Pons (tissue), 1 donor: ENCODE measurements at places on chromosomes 12 and 14.

DNA sequence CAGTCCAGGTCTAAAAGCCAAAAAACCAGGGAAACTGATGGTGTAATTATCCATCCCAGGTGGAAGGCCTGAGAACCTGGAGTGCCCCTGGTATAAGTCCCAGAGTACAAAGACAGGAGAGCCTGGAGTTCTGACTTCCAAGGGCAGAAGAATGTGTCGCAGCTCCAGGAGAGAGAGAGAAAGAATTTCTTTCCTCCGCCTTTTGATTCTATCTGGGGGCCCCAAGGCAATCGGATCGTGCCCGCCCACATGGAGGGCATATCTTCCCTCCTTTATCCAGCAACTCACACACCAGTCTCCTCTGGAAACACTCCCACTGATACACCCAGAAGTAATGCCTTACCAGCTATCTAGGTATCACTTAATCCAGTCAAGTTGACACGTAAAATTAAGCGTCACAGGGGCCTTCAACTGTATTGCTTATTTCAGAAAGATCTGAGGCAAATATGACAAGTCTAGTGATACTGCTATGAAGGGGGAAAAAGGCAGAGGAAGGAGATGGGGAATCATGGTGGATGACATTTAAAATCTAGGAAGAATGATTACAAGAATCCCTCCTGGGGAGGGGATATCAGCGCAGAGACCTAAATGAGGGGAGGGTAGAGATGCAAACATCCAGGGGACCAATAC is 30.5 kb upstream of the LRP6 start:
- no peak for DNase-seq

DNA sequence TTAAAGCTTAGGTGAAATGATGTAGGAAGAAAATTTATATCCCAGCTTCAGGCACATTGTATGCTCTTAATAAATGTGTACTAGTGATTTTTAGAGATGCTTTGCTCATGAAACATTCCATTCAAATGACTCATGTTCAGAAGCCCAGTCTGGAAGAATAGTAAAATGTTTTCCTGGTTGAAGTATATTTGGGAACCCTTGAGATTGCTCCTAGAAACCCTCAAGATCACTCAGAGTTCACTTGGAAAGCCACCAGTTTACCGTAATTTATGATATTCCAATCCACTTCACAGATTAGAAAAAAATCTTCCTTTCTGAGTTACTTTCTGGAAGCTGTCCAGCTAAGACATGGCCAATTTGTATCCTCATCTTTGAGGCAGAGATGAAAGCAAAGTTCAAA is 186.4 kb downstream of the SYT10 start:
- DNase-seq, result no peak

DNA sequence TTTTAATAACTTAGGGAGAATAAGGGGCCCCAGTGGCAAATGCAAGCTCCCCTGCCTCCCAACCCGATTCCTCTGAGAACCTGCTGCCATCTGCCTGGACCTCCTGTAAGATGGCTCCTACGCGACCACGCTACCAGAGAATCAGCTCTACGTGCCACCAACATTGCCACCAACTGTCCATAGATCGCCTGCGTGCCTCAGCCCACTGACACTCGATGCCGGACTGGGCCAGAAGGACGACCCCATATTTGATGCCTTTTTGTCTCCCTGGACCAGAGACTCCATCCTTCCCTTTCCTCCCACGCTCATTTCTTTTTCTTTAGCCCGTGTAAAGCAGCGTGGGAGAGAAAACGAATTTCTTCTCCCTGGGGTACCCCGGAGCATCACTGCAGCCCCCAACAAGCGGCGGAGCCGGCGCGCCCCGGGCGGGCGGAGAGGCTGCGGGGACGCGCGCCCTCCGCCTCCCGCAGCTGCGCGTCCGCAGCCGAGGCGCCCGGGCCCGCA is 565 bp upstream of the KLHL42 start:
- peak; percentile 50 for DNase-seq

DNA sequence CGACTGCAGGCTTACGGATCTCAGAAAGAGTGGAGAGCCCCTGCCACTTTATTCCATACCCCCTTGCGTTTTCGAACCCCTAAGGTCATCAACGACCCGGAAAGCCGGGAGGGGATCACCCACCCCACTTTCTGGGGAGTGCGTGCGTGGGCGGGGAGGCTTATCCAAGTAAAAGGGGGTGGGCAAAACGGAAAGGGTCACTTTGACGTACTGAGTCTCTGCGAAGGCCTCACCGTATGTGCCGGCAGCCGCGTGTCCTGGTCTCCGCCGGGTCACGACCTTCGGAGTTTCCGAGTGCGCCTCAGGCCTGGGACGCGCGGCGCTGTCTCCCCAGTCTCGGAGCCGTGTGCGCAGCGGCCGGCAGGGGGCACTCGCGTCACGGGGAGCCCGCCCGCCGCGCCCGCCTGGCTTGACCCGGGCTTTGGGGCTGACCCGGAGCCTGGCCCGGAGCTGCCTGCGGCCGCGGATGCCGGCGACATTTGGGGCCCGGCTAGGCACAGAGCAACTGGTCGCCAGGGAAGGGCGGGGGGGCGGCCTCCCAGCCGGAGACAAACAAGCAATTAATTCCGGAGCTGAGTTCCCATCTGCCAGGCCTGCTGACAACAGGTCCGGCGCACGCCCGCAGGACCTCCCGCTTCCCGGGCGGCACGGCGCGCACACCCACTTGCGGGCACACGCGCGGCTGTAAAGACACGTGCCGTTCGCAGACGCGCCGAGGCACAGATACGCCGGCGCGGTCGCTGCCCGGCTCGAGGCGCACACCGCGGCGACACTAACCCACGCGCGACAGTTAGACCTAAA is 890 bp upstream of the KIF26A start:
- DNase-seq, result peak; percentile 19

- DNase-seq, result no peak
Observed at GRCh38 chr12:107666009-107666408, 19.6 kb upstream of the PWP1 start.

GRCh38 chr14:32934073-32934880 is 4.4 kb upstream of the NPAS3 start:
- DNase-seq, result peak; percentile 66

DNA sequence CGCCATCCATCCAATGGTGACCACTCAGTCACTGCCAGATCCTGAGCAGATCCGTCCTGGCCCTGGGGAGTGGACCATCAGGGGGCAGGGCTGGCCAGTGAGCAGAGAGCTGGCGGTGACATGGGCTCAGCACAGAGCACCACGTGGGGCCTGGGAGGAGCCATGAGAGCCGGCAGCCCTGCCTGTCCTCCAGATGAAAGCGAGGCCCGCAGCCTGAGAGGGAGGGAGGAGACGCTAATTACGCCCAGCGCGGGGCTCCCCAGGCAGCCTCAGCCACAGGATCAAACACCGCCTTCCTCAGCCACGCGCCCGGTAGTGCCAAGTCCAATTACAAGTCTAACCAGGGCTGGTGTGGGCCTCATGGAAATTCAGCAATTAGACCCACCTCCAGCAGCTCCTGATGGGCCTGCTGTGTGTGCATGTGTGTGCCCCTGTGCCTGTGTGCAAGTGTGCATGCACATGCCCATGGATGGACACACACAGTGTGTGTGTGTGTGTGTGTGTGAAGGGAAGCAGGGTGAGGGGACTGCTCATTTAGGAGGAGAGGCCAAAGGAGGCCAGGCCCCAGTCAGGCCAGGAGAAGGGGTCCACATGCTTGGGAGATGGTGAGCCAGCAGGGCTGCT is 68.0 kb downstream of the KIF26A start:
- DNase-seq, result peak; percentile 3

DNA sequence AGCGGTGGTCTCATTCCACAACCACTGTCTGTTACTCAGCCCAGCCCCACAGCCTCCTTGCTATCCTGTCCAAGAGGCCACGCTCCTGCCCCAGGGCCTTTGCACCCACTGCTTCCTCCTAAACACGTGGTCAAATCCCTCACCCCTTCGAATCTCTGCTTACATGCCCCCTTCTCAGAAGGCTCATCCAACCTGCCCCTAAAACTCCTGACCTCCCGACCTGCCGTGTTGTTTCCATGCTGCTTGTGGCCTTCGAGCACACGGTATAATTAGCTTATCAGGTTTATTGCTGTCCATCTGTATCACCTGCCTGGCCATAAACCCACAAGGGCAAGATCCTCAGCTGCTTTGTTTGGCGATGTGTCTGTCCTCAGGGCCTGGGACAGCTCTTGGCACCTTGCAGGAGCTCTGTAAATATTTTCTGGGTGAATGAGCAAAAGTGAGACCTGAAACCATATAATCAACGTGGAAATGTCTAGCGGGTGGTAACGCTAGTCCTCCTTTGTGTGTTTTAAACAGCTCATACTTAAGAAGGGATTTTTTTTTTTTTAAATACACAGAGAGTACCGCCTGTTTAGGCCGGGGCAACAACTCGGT is 36.0 kb downstream of the SCARB1 start:
- no peak for DNase-seq

- DNase-seq, result no peak
Observed at GRCh38 chr14:104428333-104428851, 151.2 kb upstream of the C14orf180 start.

- DNase-seq, result no peak
Observed at GRCh38 chr12:45342848-45343247, 127.0 kb downstream of the ANO6 start.

DNA sequence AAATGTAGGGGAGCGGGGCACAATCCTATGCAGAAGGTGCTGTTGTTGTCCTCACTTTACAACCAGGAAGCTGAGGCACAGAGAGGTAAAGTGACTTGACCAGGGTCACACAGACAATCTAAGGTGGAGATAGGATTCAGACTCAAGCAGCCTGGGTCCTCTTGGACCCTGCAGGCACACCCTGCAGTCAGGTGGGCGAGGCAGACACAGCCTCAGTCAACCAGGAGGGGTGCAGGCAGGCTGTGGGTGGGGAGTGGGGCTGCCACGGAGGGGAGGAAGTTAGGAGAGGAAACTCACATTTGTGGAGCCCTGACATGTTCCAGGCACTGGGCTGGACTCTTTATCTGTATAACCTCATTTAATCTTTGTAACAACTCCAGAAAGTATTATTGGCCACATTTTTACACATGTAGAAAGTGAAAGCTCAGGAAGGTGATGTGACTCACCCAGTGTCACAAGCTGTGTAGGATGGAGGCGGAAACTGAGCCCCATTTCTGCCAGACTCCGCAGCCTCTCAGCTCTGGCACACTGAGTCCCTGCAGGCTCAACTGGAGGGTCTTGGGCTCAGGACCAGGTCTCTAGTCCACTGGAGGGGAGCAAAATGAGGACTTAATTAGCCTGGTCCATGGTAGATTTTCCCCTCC is 24.9 kb upstream of the CHGA start:
- DNase-seq, result no peak

DNA sequence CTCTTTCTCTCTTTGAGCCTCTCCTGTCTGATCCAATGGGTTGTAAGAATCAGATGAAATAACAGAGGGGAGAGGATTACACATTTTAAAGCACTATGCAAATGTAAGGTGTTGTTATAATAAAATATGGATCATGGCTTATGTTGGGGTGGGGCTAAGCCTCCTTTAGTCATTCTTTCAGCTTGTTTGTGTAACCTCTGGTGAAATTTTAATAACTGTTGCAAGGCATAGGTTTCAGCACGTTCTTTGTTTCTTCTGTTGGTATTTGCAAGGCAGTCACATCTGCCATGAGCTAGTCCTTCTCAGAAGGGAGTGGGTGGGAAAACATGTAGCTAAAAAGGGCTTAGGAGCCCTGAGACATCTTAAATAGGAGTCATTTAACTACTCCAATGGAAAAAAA is 74.8 kb upstream of the FRMD6 start:
- no peak for DNase-seq

DNA sequence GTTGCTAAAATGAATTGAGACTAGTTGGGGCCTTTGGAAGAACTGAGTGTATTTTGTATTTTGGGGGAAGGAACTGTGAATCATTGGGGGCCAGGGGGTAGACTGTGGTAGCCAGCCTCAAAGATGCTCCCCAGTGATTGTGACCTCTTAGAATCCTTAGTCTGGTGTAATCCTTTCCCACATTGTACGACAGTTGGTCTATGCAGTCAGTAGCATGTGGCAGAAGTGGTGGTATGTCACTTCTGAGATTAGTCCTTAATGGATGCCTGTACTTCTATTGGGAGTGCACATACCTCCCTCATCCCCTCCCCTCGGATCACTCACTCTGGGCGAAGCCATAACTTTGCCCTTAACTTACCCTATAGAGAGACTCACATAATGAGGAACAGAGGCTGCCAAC is 48.0 kb downstream of the USP15 start:
- no peak for DNase-seq
